ENCODE measurements at places on chromosomes 4 and X.

GRCh38 chrX:130080791-130081367 is 29.4 kb downstream of the ELF4 start:
- no peak for DNase-seq

DNA sequence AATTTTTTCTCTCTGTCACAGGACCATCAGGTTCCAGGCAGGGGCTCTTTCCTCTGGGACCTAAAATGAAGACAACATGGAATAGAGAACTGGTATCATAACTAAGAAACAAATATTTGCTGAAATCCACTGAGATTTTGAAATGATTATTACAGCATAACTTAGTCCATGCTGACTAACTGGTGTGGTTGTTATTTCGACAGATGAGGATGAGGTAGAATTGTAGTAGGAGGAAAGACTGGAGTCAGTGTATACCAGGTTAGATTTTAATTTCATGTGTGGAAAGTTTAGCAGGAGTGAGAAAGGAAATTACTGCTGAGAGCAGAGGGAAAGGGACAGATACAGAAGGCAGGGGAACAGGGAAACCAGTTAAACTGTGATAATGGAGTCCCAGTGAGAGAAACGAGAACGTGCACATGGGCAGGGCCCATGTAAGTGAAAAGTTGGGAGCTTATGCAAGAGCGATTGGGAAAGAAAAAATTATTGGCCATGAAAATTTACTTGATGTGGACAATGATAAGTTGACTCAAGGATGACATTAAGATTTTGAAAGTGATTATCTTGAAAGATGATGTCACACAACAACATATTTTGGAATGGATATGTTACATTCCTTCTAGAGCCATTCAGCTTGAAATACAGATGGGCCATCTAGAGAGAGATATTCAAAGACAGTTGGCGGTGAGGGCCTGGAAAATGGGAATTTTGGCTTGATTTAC is 98.7 kb upstream of the DDIT4L start:
- DNase-seq, result no peak

DNA sequence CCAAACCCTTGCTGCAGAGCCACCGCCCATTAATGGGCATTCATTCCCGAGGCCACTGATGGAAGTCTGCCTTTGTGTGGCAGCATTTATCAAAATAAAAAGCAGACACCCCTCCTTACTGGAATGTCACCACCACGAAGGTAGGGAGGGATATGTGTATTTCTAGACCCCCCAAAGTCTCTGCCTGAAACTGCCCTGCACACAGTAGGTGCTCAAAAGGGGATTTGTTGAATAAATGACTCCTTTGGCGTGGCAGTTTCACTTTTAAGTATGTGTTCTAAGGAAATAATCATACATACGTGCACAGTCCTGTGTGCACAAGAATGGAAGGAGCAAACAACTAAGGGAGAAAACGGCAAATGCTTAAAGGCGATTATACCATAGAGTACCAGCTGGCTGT is 23.6 kb upstream of the GLOD5 start:
- DNase-seq, result no peak

DNA sequence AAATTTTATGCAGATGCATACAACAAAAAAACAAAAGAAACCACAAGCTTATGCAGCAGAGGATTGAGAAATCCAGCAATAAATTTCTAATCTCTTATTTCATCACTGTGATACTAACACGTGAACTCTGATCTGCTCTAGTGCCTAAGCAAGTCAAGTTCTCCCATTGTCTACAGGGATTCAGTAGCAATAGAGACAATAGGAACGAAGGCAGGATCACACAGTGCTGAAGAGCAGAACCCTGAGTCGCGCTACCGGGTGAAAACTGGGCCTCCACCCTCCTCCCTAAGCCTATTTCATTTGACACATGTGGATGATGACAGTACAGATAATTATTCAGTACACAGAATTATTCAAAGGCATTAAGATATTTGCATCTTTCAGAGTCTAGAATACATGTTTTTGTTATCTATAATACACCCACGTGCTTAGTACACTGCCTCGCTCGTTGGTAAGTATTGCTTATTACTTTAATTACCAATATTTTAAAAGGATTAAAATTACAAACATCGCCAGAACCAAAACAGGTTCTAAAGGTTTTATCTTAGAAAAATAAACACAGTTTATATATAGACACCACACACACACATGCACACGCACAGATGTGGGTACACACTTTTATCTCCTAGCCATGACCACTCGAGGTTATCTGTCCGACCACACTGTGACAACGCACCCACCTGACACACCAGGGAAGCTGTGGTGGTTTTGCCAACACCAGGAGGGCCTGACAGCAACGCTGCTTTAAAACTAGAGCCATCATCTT is 60.1 kb downstream of the RFC1 start:
- DNase-seq, result no peak

- no peak for DNase-seq
Observed at GRCh38 chrX:131393426-131393825, 104.3 kb upstream of the IGSF1 start.

GRCh38 chrX:71236836-71237235 is 13.8 kb downstream of the GJB1 start:
- DNase-seq, result no peak

- DNase-seq, result no peak
Observed at GRCh38 chr4:38930707-38931106, 63.1 kb downstream of the FAM114A1 start.

DNA sequence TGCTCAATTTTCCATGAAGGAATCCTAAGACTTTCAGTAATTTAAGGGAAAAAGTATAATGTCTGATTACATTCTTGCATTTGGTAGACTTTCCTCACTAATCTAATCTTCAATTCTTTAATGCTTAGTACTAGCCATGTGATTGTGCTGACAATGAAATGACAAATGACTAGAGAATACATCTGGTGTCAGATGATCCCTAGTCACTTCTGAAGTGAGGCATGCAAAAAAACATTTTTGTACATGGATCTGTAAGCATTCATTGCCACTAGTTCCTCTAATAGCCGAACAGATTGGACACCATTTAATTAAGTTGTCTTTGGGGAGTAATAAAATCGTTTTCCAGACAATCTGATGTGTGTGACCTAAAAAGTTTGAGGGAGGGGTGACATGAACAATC is 62.7 kb upstream of the NRK start:
- no peak for DNase-seq

DNA sequence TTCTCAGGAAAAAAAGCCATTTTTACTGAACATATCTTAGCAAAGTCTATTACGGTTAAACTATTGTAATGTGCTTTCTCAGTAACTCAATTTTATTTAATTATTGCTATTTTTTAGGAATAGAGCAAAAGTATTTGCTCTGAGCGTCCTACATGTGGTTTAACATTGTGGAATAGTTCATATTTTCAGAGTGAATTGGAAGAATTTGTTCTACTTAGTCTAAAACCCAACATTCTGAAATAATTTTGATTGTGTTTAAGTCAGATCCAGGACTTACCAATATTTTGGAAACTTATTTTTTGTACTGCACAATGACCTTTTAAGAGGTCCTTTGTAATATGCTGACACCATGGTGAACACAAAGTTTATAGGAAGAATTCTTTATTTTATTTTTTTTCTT is 27.2 kb downstream of the CXCL1 start:
- no peak for DNase-seq

DNA sequence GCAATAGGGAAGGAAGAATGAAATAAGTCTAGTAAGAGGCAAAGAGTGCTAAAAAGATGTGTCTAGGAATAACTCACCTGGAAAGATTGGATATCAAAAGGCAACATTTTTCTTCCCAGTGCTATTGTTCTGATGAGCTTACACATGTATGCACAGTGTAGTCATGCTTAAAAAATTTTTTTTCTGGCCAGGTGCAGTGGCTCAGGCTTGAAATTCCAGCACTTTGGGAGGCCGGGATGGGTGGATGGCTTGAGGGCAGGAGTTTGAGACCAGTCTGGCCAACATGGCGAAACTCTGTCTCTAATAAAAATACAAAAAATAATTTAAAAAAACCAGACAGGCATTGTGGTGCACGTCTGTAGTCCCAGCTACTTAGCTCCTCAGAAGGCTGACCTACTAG is 795.8 kb upstream of the IGFBP7 start:
- DNase-seq, result no peak

- no peak for DNase-seq
Observed at GRCh38 chr4:11635342-11635741, 206.6 kb upstream of the HS3ST1 start.

GRCh38 chrX:78019586-78020483 is 50.4 kb upstream of the PGAM4 start:
- DNase-seq, result no peak

DNA sequence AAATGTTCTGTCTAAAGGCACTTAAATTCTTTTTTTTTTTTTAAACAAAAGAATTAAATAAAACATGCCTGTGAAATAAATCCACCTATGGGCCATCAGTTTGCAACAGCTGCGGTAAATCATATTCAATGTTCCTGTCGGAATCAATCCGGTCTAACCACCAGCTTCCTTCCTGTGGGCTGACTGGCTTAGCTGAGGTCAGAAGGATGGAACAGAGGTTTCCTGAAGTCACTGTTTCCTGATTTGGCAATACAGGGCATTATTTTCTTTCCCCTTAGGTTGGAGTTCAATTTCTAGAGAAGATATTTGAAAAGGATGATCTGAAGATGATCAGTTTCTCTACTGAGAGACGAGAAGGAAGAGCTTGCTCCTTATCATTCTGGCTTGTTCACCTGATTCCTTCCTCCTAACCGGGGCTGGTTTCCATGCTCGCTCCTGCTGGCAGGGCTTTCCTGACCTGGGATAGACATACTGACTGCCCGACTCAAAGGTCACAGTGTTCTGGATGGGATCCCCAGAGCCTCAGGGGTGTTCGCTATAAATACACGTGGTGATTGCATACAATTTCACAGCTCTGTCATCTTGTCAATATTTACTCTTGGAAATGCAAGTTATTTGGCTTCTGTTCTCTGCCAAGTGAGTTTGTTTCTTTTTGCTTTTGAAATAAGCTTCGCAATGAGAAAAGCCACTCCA is 21.7 kb downstream of the PDLIM3 start:
- no peak for DNase-seq

- no peak for DNase-seq
Observed at GRCh38 chrX:137025930-137026329, 7.9 kb downstream of the GPR101 start.

DNA sequence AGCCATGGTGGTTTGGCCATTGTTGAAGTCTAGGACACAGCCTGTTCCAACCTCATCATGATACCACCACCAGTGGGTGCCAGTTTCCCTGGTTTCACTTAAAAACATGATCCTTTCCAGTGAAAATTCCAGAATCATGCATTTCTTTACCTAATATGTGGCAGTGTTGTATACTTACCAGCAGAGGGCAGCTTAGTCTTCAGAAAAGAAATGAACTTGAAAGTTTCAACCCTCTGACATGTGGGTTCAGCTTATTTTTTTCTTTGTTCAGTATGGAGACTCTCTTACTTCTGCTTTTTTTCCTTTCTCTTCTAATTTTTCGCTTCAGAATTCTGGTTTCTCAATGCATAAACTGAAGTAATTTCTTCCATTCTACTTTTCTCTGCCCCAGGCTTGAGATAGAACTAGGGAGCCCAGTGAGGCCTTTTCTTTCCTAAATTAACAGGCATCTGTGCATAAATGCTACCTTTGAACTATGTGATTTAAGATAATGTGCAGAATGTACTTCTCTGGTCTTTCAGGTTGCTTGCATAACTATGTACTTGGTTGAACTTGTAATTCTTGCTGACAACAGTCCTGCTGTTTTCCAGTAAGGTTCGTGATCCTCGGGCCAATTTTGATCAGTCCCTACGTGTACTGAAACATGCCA is 10.7 kb downstream of the LIAS start:
- DNase-seq, result no peak

DNA sequence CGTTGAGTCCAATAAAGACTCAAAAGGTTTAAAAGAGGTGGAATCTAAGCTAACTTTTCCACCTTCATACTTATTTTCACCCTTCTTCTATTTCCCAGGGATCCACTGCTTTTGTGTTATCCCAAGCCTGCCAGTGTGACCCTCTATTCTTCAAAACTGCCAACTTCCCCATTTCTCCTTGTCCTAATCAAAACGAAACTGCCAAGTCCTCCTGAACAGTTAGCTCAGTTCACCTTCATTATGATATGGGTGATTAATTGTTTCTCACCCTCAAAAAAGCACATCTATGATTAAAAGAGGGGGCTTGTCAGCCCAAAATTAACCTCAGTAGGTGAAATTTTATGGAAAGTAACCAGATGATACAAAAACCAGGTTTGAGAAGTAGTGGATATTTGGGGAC is 108.4 kb downstream of the GUCY2F start:
- DNase-seq, result no peak

- no peak for DNase-seq
Observed at GRCh38 chr4:183624548-183624947, 34.4 kb downstream of the RWDD4 start.

DNA sequence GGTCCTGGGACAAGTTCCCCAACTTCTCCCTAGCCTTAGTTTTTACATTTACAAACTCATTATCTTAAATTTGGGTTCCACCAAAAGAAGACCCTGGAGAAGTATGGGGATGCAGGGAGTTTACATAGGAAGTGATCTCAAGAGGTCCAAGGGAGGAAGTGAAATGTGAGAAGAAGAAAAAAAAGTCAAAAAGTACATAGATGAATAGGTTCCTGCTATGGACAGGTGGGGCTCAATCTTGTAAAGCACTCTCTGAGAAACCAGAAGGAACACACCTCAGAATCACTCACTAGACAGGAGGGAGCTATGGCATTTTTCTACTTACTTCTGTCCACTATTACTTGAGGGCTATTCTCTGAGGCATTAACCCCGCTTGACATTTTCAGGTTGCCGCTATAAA is 56.6 kb downstream of the ARHGAP6 start:
- DNase-seq, result no peak

DNA sequence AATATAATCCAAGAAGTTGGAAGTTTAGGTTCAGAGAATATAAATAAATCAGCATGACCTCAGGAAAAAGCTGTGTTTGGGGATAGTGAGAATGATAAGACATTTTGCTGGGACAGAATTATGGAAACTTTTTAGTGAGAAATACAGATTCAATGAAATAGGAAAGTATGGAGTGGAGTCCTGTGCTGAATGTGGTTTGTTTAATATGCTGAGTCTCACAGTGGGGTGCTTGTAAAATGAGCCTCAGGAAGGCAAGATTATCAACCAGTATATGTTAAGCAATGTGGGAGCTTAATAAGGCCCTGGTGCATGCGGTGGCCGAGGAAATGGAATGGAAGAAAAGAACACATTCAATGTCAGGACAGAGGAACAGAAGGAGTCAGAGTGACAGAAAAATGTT is 1554.7 kb upstream of the TENM3 start:
- DNase-seq, result no peak

- DNase-seq, result peak; percentile 64
Observed at GRCh38 chrX:154308108-154308946, 12.7 kb downstream of the TKTL1 start.

Measured in activated T-helper 9 cell treated with anti-CD3 and anti-CD28 coated beads, Interleukin-2, amount 50 U/mL, for 16 hours (primary cell).